SK-N-SH (cell line): ENCODE measurements at places on chromosomes 11 and 22. TPM values are rescaled to one million over a fixed set of nuclear protein-coding genes. Genes with fewer than 3 reads are reported as not detected.
A peak's percentile ranks its signal among the peaks of the same experiment; 100 is the strongest.

GRCh38 chr11:75562836-75563484, 907 bp downstream of the SERPINH1 start:
- peaks cover 52% of the 10 kb centered on the region for H3K4me1 ChIP-seq
- DNase-seq: peak; percentile 64
- peak overlapping the region; percentile 98 for H3K27ac ChIP-seq

GRCh38 chr11:57471496-57471895, 11.2 kb downstream of the RTN4RL2 start:
- no peak overlapping the region for H3K27ac ChIP-seq
- no peak for DNase-seq

Gene NAALAD2
- 0.74 and 1.1 TPM in 2 replicates for polyA plus RNA-seq

Gene PLAAT4
- 4.6 and 5.6 TPM in 2 replicates for polyA plus RNA-seq

DNA sequence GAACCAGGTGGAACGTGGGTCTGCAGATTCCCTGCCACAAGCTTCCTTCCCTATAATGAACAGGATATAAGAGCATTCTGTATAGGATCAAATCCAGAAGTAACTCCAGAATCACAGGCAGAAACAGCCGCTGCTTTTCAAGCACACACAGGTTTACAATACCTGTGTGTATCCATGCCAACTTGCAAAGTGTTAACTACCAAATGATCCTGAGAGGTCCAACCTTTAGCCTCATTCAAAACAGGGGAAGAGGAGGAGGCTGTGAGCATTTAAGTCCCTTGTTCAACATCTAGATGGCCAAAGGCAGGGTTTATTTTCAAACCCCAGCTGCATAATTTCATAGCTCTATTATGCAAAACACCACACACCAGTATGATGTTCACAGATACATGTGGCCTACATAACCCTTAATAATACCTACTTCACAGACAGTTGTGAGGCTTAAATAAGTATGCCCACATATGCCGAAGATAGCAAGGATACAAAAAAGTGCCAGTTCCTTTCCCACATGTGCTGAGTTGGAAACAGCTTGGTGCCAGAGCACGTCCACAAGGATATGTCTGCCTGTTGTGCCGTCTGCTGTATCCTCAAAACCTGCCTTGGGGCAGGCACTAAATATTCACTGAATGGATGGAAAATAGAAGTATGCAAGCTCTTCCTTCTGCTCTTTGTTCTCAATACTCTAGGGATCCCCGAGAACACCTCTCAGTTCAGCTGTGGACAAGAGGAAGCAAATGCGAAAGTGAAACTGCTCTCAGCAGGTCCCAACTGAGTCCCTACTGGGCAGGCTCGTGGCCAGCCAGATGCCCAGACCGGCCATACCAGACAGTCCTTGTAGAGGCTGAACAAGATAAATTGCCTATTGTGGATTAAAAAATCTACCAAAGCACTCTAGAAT, 66.8 kb downstream of the LARGE1 start:
- H3K27me3 ChIP-seq: no peaks in the 10 kb centered on the region
- H3K27ac ChIP-seq: no peak overlapping the region; the same call in 1 of the 2 replicates
- no peaks in the 10 kb centered on the region for H3K4me1 ChIP-seq
- H3K4me3 ChIP-seq: peak overlapping the region; percentile 37
- H3K36me3 ChIP-seq: no peaks in the 10 kb centered on the region
- DNase-seq: peak; percentile 64

DNA sequence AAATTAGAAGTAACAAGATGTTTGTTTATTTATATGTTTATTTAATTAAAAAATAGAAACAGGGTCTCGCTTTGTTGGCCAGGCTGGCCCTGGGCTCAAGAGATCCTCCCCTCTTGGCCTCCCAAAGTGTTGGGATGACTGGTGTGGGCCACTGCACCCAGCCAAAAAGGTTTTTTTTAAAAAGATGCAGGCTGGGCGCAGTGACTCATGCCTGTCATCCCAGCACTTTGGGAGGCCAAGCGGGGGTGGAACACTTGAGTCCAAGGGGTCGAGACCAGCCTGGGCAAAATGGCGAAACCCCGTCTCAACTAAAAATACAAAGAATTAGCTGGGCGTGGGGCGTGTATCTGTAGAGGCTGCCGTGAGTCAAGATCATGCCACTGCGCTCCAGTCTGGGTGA, 13.4 kb downstream of the DRD4 start:
- no peak overlapping the region for H3K27ac ChIP-seq
- no peak for DNase-seq
- H3K4me3 ChIP-seq: no peak overlapping the region
- H3K27me3 ChIP-seq: no peaks in the 10 kb centered on the region
- H3K4me1 ChIP-seq: no peaks in the 10 kb centered on the region

Gene CNTF
- 0.87 and 1.4 TPM in 2 replicates for polyA plus RNA-seq

Gene MS4A3
- polyA plus RNA-seq: not detected in 2 replicates

Gene CATSPER1
- 1.9 and 2.2 TPM in 2 replicates for polyA plus RNA-seq
